Caco-2 (cell line): ENCODE measurements at places on chromosomes 6 and 20. TPM values are rescaled to one million over a fixed set of nuclear protein-coding genes. Genes with fewer than 3 reads are reported as not detected.

DNA sequence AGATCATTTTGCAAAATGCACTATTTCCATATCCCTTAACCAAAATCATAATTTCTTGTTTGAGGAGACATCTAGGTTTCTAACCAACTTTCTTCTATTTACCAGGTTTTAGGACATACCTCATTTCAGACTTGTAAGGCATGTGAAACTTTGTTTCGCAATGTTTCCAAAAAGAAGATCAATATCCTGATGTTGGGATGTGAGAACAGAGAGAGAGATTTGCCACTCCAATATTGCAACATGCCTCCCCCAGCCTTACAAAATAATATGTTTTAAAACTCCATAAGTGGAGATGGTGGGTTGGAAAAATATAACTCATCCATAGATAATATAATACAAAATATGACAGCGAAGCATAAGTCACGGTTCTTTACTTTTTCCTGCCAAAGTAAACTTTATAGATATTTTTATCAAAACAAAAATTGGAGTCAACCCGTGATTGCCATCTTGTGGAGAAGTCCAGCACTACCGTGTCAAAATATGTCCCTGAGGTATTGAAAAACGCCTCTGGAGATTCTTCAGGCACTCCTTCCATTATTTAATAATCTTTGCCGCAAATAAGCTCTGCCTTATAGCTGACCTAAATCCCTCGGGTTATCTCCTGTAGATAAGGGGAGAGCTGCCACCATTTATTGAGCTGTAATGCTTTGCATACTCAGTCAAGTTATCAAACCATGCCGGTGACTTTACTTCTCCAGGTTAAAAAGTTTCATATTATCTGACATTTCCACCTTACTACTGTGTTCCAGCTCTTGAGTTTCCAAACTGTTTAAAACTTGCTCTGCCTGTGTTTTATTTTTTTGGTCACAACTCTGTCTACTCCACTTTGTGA is 534.2 kb downstream of the HACE1 start:
- no peaks in the 10 kb centered on the region for H3K36me3 ChIP-seq
- DNase-seq, result no peak
- peaks cover 4% of the 10 kb centered on the region; the same call in 1 of the 2 replicates for H3K4me1 ChIP-seq
- no peaks in the 10 kb centered on the region for H3K27me3 ChIP-seq

SRSF12 gene
- total RNA-seq, result 0.49 and 0.79 TPM in 2 replicates

PPIL4 gene
- 28.3 and 28.4 TPM in 2 replicates for total RNA-seq

PNLDC1 gene
- 0.26 and 0.32 TPM in 2 replicates for total RNA-seq

- no peaks in the 10 kb centered on the region for H3K4me1 ChIP-seq
- H3K36me3 ChIP-seq, result no peaks in the 10 kb centered on the region
- no peak overlapping the region for H3K27ac ChIP-seq
- no peak overlapping the region for H3K4me3 ChIP-seq
Measured at GRCh38 chr20:46055269-46055668, 26.3 kb downstream of the SLC12A5 start.

RIPPLY2 gene
- total RNA-seq, result not detected in 2 replicates

GRCh38 chr6:22362361-22362760 is 65.5 kb upstream of the PRL start:
- H3K4me1 ChIP-seq, result peaks cover 7% of the 10 kb centered on the region
- H3K4me3 ChIP-seq, result no peak overlapping the region
- no peaks in the 10 kb centered on the region for H3K27me3 ChIP-seq
- no peak for DNase-seq
- H3K27ac ChIP-seq, result peak overlapping the region; percentile 46

DNA sequence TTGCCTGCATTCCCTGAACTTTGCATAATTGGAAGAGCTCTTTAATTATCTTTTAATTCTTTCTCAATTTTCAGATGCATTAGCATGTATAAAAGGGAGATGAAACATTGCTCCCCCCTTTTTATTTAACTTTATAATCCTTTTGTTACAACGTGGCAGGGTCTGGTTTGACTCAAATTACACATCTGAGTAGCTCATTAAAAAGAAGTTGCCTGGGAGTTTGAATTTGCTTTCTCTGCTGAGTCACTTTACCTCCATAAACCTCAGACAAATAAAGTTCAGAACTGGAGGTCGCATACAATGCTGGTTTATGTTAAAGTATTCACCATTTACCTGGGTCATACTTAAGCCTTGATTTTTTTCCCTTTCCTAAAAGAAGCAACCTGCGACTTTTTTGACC is 495.2 kb downstream of the PREX1 start:
- H3K27me3 ChIP-seq, result no peaks in the 10 kb centered on the region
- no peak overlapping the region for H3K27ac ChIP-seq
- H3K4me3 ChIP-seq, result no peak overlapping the region
- H3K36me3 ChIP-seq, result no peaks in the 10 kb centered on the region
- peaks cover 30% of the 10 kb centered on the region for H3K4me1 ChIP-seq

GRCh38 chr20:4159765-4160490 is 144.6 kb upstream of the RNF24 start:
- H3K27me3 ChIP-seq, result no peaks in the 10 kb centered on the region
- H3K27ac ChIP-seq, result no peak overlapping the region
- no peak overlapping the region for H3K4me3 ChIP-seq
- no peak for DNase-seq

GRCh38 chr20:63567386-63568169 is 6.5 kb downstream of the HELZ2 start:
- no peak overlapping the region for H3K4me3 ChIP-seq
- H3K4me1 ChIP-seq, result no peaks in the 10 kb centered on the region
- H3K27me3 ChIP-seq, result no peaks in the 10 kb centered on the region

DNA sequence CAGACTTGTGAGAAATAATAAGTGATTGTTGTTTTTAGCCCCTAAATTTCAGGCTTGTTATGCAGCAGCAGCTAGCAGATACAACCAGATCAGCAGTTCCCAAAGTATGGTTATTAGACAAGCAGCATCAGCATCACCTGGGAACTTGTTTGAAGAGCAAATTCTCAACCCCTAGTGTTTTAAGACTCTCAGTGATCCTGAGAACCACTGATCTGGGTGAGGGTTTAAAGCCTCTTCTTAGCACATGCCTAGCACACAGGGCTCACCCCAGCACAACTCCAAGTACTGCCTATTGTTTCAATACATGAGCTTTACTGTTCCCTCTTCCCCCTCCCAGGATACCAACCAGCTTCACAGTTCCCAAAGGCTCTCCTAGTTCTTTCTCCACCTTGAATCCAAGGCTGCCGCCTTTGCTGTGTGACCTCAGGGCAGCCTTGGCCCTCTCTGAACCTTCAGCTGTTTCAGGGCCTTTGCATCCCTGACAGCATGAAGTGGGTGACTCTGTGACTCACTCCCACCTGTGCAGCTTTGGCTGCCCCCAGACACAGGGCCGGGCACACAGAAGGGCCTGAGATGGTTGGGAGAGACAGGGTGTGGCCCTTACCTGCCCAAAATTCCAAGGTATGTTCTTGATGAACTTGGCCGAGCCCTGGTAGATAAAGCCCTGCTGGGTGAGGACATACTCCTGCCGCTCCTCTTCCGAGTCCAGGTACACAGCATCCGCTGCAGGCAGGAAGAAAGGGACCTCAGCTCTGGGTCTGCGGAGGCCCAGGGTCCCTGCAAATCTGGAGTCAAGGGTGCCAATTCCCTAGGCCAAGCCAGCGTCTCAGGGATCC is 14.5 kb downstream of the TGM2 start:
- H3K27ac ChIP-seq, result no peak overlapping the region
- no peak overlapping the region for H3K4me3 ChIP-seq
- H3K36me3 ChIP-seq, result no peaks in the 10 kb centered on the region
- no peaks in the 10 kb centered on the region for H3K27me3 ChIP-seq
- no peaks in the 10 kb centered on the region for H3K4me1 ChIP-seq
- no peak for DNase-seq

CST2 gene
- total RNA-seq, result not detected in 2 replicates

DNA sequence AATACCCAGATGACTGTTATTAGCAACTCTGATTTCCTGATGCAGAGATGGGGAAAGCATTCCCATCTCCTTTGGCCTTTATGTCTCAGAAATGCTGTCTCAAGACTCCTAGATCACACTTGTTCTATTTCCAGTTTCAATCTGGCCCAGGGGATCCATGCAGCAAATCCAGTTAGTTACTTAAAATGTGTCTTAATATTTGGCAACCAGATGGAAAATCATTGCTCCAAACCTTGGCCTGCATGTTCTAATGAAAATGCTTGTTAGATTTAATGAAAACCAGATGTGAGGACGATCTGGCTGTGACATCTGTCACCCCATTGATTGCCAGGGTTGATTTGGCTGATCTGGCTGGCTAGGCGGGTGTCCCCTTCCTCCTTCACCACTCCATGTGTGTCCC is 125.2 kb downstream of the TSHZ2 start:
- no peaks in the 10 kb centered on the region for H3K4me1 ChIP-seq
- H3K27ac ChIP-seq, result no peak overlapping the region
- no peaks in the 10 kb centered on the region for H3K27me3 ChIP-seq
- H3K36me3 ChIP-seq, result no peaks in the 10 kb centered on the region
- DNase-seq, result no peak

- H3K27me3 ChIP-seq, result no peaks in the 10 kb centered on the region
- H3K4me3 ChIP-seq, result no peak within 1 kb of the TSS
- H3K27ac ChIP-seq, result peak within 1 kb of the TSS; percentile 25
- no peaks in the 10 kb centered on the region for H3K36me3 ChIP-seq
- peak; percentile 43 for DNase-seq
Measured at GRCh38 chr6:167122827-167123657, at the start of gene CCR6. TSS of gene CCR6 (plus strand) at chr6:167123096. CDS start at chr6:167136135, 13,039 bp downstream.

GRCh38 chr6:126076992-126077664 is 90.8 kb downstream of the TRMT11 start:
- peak; percentile 61 for DNase-seq
- H3K27ac ChIP-seq, result no peak overlapping the region

CCN6 gene
- not detected in 2 replicates for total RNA-seq

- H3K36me3 ChIP-seq, result no peaks in the 10 kb centered on the region
- H3K4me3 ChIP-seq, result no peak overlapping the region
- no peaks in the 10 kb centered on the region for H3K4me1 ChIP-seq
- H3K27ac ChIP-seq, result no peak overlapping the region
- no peak for DNase-seq
Measured at GRCh38 chr6:113065611-113066010, 718.5 kb downstream of the RFPL4B start.

GRCh38 chr6:152380351-152380767 is 256.8 kb downstream of the SYNE1 start:
- DNase-seq, result no peak
- no peaks in the 10 kb centered on the region for H3K36me3 ChIP-seq
- no peaks in the 10 kb centered on the region for H3K27me3 ChIP-seq
- H3K4me1 ChIP-seq, result peaks cover 13% of the 10 kb centered on the region; the same call in 1 of the 2 replicates

- no peaks in the 10 kb centered on the region for H3K27me3 ChIP-seq
- H3K4me3 ChIP-seq, result peak overlapping the region; percentile 83
- H3K36me3 ChIP-seq, result peaks cover 2% of the 10 kb centered on the region; the same call in 1 of the 2 replicates
Measured at GRCh38 chr6:30647242-30648116, 546 bp downstream of the C6orf136 start.

DNA sequence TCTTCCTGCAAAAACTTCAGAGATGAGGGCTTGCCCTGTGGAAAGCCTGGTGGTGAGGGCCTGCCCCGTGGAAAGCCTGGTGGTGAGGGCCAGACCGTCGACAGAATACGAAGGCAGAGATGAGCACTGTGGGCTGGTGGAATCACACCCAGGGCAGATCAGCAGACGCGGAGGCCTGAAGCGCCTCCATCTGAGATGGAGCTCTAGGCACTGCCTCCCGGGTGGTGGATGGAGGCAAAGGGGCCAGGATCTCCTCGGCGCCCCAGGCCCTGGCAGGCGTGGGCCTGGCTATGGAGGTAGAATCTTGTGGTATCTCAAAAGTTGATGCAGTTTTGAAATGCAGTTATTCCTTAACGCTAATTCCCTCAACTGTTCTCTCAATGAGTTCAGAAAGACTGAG is 104.8 kb downstream of the PSMB1 start:
- H3K4me1 ChIP-seq, result peaks cover 2% of the 10 kb centered on the region; the same call in 1 of the 2 replicates
- H3K4me3 ChIP-seq, result no peak overlapping the region
- no peak overlapping the region for H3K27ac ChIP-seq
- no peaks in the 10 kb centered on the region for H3K27me3 ChIP-seq

DNA sequence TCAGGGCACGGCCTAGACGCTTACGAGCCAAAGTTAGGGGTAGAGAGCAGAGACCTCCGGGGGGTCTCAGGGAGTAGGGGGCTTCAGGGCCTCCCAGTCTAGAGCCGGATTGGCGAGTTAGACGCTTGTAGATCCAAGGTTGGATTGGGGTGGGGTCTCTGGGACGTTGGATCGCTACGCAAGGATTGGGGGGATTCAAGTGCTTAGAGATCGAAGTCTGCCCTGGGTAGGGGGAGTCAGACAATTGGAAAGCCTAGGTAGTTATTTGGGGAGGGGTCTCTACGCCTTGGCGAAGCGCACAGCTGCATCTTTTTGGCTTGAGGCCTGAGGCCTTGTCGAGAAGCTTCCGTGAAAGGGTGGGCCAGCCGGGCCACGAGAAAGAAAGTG is 469 bp downstream of the STX16 start:
- H3K27me3 ChIP-seq, result no peaks in the 10 kb centered on the region
- peak overlapping the region; percentile 69 for H3K4me3 ChIP-seq
- H3K36me3 ChIP-seq, result no peaks in the 10 kb centered on the region; the same call in 1 of the 2 replicates
- peaks cover 23% of the 10 kb centered on the region for H3K4me1 ChIP-seq
- no peak for DNase-seq

GRCh38 chr6:143232849-143233248 is 172.2 kb downstream of the AIG1 start:
- no peak overlapping the region for H3K4me3 ChIP-seq
- no peak overlapping the region for H3K27ac ChIP-seq
- no peaks in the 10 kb centered on the region for H3K36me3 ChIP-seq

DNA sequence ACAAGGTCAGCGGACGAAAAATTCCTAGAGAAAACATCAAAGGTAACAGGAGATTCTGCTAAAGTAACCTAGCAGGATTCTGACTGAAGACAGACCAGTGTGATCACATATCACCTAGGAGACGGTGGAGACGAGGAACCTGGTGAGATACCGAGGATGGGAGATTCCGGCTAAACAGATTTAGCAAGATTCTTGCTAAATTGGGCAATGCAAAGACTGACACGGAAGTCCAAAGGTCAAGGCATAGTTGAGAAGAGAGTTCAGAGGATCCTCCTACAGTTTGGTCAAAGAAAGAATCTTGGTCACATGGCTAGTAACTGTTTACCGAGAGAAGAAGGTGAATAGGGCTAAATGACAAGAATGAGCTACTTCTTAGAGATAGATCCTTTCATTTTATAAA is 61.1 kb downstream of the TMEM170B start:
- H3K36me3 ChIP-seq, result no peaks in the 10 kb centered on the region
- DNase-seq, result peak; percentile 94
- H3K27me3 ChIP-seq, result no peaks in the 10 kb centered on the region

- H3K27ac ChIP-seq, result no peak overlapping the region
- DNase-seq, result no peak
- no peaks in the 10 kb centered on the region for H3K36me3 ChIP-seq
- H3K4me3 ChIP-seq, result no peak overlapping the region
- H3K4me1 ChIP-seq, result peaks cover 5% of the 10 kb centered on the region; the same call in 1 of the 2 replicates
- H3K27me3 ChIP-seq, result no peaks in the 10 kb centered on the region
Measured at GRCh38 chr6:157561929-157562810, 181.2 kb downstream of the ZDHHC14 start.

CCN5 gene
- total RNA-seq, result not detected in 2 replicates

DNA sequence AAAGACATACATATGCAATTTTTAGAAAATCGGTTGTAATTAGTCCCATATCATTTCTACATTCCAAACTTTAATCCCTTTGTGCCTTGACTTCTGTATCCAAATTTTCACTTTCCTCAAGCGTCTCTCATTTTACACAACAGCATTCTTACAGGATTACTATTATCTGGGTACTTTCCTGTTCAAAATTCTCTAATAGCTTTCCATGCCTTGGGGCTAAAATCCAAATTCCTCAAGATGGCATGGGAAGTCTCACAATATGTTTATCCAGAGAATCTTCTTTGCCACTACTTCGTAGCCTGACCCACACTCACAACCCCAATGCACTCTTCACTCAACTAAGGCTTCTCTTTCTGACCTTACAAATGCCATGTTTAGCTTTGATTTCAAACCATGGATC is 125.0 kb downstream of the TBX18 start:
- no peaks in the 10 kb centered on the region for H3K36me3 ChIP-seq
- no peak overlapping the region for H3K4me3 ChIP-seq
- H3K27me3 ChIP-seq, result no peaks in the 10 kb centered on the region
- no peak overlapping the region for H3K27ac ChIP-seq
- no peak for DNase-seq
- H3K4me1 ChIP-seq, result no peaks in the 10 kb centered on the region

GABRR2 gene
- total RNA-seq, result 0.29 TPM in 1 of 2 replicates, not detected in the other
